ENCODE measurements at places on chromosomes 5 and 9. TPM values are rescaled to one million over a fixed set of nuclear protein-coding genes. Genes with fewer than 3 reads are reported as not detected.
A peak's percentile ranks its signal among the peaks of the same experiment; 100 is the strongest.

The PSMB7 gene
- 68.6 TPM for total RNA-seq

The DNAJC25 gene
- 3.2 TPM for total RNA-seq

The AMBP gene
- 2.2 TPM for total RNA-seq

The GLDC gene
- total RNA-seq = 0.70 TPM

The LCN9 gene
- total RNA-seq = not detected

The F2RL2 gene
- not detected for total RNA-seq

DNA sequence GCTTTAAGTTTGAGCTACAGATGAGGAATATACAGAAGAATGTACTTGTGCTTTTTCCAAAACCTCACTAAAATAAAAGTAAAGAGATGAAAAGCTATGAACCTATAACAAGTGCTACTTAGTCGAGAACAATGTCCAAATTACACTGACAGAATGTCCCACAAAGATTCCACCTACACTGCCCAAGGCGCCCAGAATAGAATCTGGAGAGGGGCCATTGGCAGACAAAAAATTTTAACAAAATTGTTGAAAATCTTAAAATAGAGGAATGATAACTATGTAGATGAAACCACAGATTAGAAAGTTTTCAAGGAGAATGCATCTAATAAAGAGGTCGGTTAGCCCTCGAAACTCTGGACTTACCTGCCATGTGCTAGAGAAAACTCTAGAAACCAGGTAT lies 235.3 kb downstream of the CETN3 start:
- no peaks in the 10 kb centered on the region for H3K4me1 ChIP-seq
- no peak overlapping the region for H3K4me3 ChIP-seq
- DNase-seq = no peak
- no peaks in the 10 kb centered on the region for H3K27me3 ChIP-seq

DNA sequence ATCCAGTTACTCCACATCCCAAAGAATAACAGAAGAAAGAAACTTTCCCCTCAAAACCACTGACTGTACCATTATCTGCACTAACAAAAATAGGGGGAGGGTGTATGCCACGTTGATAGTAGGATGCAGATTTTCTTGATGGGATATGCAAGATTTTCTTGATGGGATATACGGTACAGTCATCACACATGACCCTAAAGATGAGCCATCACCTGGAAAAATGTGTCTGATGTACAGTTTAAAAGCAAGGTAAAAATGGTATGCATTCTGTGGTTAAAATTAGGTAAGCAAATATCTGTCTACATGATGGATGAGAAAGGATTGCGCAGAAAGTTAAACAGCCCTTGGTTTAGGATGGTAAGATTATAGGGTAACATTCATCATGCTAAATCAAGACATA lies 8.6 kb downstream of the COL23A1 start:
- no peak overlapping the region for H3K4me3 ChIP-seq
- no peak overlapping the region for H3K27ac ChIP-seq
- no peaks in the 10 kb centered on the region for H3K4me1 ChIP-seq
- DNase-seq = no peak

DNA sequence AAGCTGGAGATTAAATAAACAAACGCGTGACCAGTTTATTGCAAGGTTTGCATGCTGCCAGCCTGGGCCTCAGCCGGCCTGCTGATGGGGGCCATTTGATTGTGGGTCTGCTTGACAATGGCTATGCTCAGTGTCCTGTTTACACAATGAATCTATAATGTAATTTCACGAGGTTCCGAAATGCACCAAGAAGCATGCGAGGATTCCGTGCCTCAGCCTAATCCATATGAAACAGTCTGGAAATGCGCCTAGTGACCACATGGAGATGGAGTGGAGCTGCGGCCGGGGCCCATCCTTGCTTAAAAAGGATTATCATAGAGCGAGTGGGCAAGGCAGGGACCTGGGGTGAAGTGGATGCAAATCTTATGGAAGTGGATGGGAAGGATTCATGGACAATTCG lies 382.4 kb downstream of the CDK5RAP2 start:
- H3K36me3 ChIP-seq = no peaks in the 10 kb centered on the region
- H3K4me1 ChIP-seq = no peaks in the 10 kb centered on the region
- H3K27ac ChIP-seq = no peak overlapping the region

- no peak overlapping the region for H3K4me3 ChIP-seq
- no peaks in the 10 kb centered on the region for H3K4me1 ChIP-seq
- no peak for DNase-seq
- H3K36me3 ChIP-seq = no peaks in the 10 kb centered on the region
- no peaks in the 10 kb centered on the region for H3K27me3 ChIP-seq
Measured at GRCh38 chr5:125891061-125891725, 532.0 kb upstream of the GRAMD2B start.

- no peaks in the 10 kb centered on the region for H3K27me3 ChIP-seq
- no peak overlapping the region for H3K4me3 ChIP-seq
- DNase-seq = no peak
- no peaks in the 10 kb centered on the region for H3K36me3 ChIP-seq
- H3K4me1 ChIP-seq = no peaks in the 10 kb centered on the region
Measured at GRCh38 chr5:40995801-40996586, 75.1 kb downstream of the MROH2B start.

- H3K4me3 ChIP-seq = no peak overlapping the region
- no peaks in the 10 kb centered on the region for H3K36me3 ChIP-seq
- no peak for DNase-seq
- H3K27me3 ChIP-seq = no peaks in the 10 kb centered on the region
Measured at GRCh38 chr5:107917983-107918382, 247.2 kb upstream of the EFNA5 start.

GRCh38 chr9:18626046-18626698 lies 152.2 kb downstream of the ADAMTSL1 start:
- no peaks in the 10 kb centered on the region for H3K36me3 ChIP-seq
- no peaks in the 10 kb centered on the region for H3K4me1 ChIP-seq
- no peaks in the 10 kb centered on the region for H3K27me3 ChIP-seq
- H3K4me3 ChIP-seq = no peak overlapping the region
- no peak overlapping the region for H3K27ac ChIP-seq
- no peak for DNase-seq

- no peak overlapping the region for H3K4me3 ChIP-seq
- no peaks in the 10 kb centered on the region for H3K27me3 ChIP-seq
- H3K4me1 ChIP-seq = no peaks in the 10 kb centered on the region
- no peaks in the 10 kb centered on the region for H3K36me3 ChIP-seq
- no peak overlapping the region for H3K27ac ChIP-seq
Measured at GRCh38 chr9:78577156-78577906, 280.4 kb downstream of the PSAT1 start.

DNA sequence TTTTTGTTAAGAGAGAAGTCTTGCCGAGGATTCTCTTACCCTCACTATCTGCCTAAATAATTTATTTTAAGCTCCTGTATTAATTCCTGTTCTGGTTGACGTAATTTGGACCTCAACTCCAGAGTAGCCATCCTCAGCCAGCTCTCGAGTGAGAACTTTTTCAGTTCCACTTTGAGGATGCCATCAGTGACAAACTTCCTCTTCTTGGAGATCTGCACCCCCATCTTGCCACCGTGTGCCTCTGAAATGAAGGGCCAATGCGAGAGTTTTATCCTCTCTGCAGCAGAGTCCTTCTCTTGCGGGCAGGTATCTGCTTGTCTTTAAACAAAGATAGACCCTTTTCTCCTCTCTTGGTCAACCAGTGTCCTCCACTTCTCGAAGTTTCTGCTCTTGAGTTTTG lies 19.5 kb upstream of the TMEM174 start:
- H3K4me1 ChIP-seq = peaks cover 3% of the 10 kb centered on the region
- no peaks in the 10 kb centered on the region for H3K36me3 ChIP-seq
- DNase-seq = no peak
- no peak overlapping the region for H3K4me3 ChIP-seq
- no peak overlapping the region for H3K27ac ChIP-seq

GRCh38 chr5:148005788-148006520 lies 57.8 kb upstream of the SPINK5 start:
- H3K36me3 ChIP-seq = no peaks in the 10 kb centered on the region
- H3K4me3 ChIP-seq = no peak overlapping the region
- no peaks in the 10 kb centered on the region for H3K27me3 ChIP-seq
- no peaks in the 10 kb centered on the region for H3K4me1 ChIP-seq
- DNase-seq = no peak

- no peak overlapping the region for H3K4me3 ChIP-seq
- peaks cover 91% of the 10 kb centered on the region for H3K27me3 ChIP-seq
- H3K4me1 ChIP-seq = peaks cover 25% of the 10 kb centered on the region
- no peaks in the 10 kb centered on the region for H3K36me3 ChIP-seq
Measured at GRCh38 chr5:522899-523440, 1.3 kb downstream of the SLC9A3 start.

- no peak overlapping the region for H3K4me3 ChIP-seq
- no peaks in the 10 kb centered on the region for H3K27me3 ChIP-seq
- DNase-seq = no peak
Measured at GRCh38 chr9:131657456-131657855, 82.4 kb downstream of the RAPGEF1 start.

- H3K27me3 ChIP-seq = no peaks in the 10 kb centered on the region
- H3K27ac ChIP-seq = no peak overlapping the region
- no peak for DNase-seq
- no peak overlapping the region for H3K4me3 ChIP-seq
Measured at GRCh38 chr5:32273821-32274220, 38.9 kb downstream of the MTMR12 start.

- H3K4me3 ChIP-seq = no peak overlapping the region
- no peak overlapping the region for H3K27ac ChIP-seq
- peaks cover 49% of the 10 kb centered on the region for H3K27me3 ChIP-seq
- no peaks in the 10 kb centered on the region for H3K36me3 ChIP-seq
Measured at GRCh38 chr9:130996676-130997394, 12.1 kb upstream of the LAMC3 start.

DNA sequence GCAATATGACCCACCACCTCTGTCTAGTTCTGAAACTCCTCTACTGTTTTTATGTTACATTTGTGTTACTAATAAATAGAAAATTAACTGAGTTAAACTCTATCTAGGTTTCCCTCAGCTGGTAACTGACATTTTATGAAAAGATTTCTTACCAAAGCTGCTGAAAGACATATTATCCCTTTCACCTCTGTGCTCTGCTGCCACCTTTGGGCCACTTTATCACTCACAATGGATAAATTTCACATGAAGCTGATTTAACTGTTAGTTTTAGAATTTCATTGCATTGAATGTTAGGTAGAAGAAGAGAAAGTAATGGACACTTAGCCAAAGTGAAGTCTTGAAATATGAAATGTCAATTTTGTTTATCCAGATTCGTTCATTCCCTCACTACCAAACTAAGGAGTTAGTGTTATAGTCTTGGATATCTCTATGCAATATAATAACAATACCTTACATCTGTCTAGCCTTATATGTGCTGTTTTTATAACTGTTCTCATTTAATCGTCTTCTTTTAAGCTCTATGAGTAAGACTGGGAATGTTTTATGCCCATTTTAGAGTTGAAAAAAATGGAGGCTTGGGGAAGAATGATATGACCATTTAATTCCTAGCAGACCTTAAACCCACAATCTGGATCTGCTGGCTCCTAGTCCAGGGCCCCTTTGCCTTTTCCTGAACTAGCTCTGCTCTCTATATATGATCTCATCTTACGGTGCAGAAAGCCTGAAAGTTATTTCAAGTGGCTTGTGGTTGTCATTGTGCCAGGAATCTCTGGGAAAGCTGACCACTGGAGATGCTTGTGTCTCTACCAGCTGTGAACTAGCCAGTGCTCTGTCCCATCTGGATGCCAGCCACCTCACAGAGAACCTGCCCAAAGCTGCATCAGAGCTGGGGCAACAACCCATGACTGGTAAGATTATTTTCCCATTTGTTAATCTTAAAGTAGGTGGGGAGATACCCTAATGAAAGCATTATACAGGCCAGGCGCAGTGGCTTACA lies 97.1 kb downstream of the GOLPH3 start:
- no peak overlapping the region for H3K4me3 ChIP-seq
- no peaks in the 10 kb centered on the region for H3K4me1 ChIP-seq
- no peaks in the 10 kb centered on the region for H3K36me3 ChIP-seq
- no peaks in the 10 kb centered on the region for H3K27me3 ChIP-seq
- no peak overlapping the region for H3K27ac ChIP-seq
- DNase-seq = peak; percentile 15

DNA sequence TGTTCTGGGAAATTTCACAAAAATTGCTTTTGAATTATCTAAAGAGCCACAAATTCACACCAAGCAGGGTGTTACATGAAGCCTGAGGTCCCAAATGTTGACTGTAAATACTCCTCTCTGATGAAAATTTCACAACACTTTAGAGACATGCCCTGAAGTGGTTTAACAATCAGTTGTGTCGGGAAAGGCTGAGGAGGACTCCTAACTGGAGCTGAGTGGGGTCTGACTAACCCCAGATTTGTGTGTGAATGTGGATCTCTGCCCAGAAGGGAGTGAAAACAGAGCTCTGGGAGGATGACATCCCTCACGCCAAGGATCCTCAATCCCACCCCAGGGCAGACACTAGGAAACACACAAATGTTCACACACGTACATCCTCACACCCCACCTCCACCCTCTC lies 31.1 kb upstream of the GRXCR2 start:
- no peak overlapping the region for H3K4me3 ChIP-seq
- no peaks in the 10 kb centered on the region for H3K4me1 ChIP-seq
- no peaks in the 10 kb centered on the region for H3K27me3 ChIP-seq
- no peak for DNase-seq
- H3K36me3 ChIP-seq = no peaks in the 10 kb centered on the region
- no peak overlapping the region for H3K27ac ChIP-seq

DNA sequence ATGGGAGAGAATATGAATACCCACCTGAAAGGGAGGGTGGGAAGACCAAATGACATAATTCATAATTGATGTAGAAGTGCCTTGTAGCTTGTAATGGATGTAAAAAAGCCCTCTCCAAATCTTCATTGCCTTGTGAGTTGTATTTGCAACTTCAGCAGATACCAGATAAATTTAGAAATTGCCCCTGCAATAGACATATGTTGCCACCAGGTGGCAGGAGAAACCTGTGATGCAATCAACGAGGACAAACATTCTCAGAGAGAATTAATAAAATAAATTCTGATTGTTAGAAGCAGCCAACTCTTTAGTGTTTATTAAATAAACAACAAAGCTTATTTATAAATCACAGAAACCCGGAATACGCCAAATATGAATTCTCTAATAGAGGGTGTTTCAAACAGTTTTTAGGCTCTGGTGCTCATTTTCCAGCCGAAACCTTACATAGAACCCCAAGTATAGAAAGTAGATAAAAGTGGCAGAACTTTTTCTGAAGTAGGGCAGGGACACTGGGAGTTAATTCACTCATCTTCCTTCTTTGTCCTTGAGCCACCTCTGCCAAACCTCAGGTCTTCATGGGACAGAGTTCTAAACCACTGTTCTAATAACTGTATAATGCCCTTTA lies 147.8 kb downstream of the TMEM38B start:
- H3K4me3 ChIP-seq = no peak overlapping the region
- H3K4me1 ChIP-seq = no peaks in the 10 kb centered on the region
- H3K27ac ChIP-seq = no peak overlapping the region
- no peak for DNase-seq

- no peak overlapping the region for H3K4me3 ChIP-seq
- no peak for DNase-seq
- no peak overlapping the region for H3K27ac ChIP-seq
- peaks cover 6% of the 10 kb centered on the region for H3K4me1 ChIP-seq
- H3K36me3 ChIP-seq = no peaks in the 10 kb centered on the region
- H3K27me3 ChIP-seq = peaks cover 4% of the 10 kb centered on the region
Measured at GRCh38 chr5:32523625-32524024, 61.7 kb upstream of the SUB1 start.

GRCh38 chr5:115577329-115577728 lies 24.9 kb downstream of the TICAM2 start:
- no peak overlapping the region for H3K4me3 ChIP-seq
- H3K27ac ChIP-seq = no peak overlapping the region
- no peaks in the 10 kb centered on the region for H3K36me3 ChIP-seq
- no peaks in the 10 kb centered on the region for H3K4me1 ChIP-seq
- no peak for DNase-seq

GRCh38 chr9:130300739-130301138 lies 35.2 kb downstream of the HMCN2 start:
- H3K36me3 ChIP-seq = no peaks in the 10 kb centered on the region
- no peak overlapping the region for H3K27ac ChIP-seq
- DNase-seq = no peak
- H3K4me3 ChIP-seq = no peak overlapping the region

Measured in T-cell (primary cell).